ENCODE measurements at places on chromosomes 12 and 14.

GRCh38 chr14:31228533-31228932 is 20.9 kb upstream of the HECTD1 start:
- no peak for DNase-seq

- no peak for DNase-seq
Observed at GRCh38 chr14:74541225-74541624, 47.7 kb downstream of the ISCA2 start.

- DNase-seq = no peak
Observed at GRCh38 chr12:14938301-14938700, at the start of gene ERP27. Gene ERP27, minus strand, starts transcription at chr12:14938537. Its CDS starts 29 bp downstream, at chr12:14938508.

DNA sequence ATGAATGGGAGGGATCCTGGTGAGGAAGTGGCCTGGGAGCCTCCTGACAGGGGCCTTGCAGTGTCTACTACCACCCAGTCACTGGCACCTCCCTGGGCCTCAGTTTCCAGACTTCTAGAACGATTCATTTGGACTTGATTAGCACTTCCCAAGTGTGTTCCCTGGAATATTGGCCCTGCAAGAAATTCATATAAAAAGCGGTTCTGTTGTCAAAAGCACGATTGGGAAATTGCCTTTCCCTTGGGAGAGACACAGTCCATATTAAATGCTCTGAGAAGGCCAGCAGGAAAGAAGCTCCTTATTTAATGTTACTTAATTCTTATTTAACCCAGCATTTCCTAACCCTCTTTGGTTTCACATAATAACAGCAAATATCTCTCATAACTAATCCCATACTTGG is 61.9 kb downstream of the DRAM1 start:
- no peak for DNase-seq

DNA sequence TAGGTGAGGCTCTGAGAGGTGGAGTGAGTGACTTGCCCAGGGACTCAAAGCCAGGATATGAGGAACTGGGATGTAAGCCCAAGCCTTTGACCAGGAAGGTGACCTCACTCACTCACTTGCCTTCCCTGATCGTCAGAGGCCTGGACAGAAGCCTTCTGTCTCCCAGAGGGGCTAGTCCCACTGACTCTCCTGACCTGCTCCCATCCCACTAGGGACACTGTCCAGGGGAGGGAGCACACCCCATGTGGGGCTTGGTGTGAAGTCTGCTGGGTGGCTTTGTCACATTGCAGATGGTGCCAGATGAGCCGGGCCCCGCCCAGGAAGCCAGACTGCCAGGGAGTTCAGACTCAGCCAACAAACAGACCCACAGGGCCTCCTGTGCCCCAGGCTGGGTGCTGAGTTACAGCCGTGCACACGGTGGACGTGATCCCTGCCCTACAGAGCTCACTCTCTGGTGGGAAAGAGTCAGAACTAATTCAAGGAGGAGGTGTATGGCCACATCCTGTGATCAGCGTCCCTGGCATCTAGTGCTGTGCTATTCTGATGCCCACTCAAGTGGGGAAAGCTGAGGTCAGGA is 28.3 kb downstream of the MMAB start:
- DNase-seq = no peak

- no peak for DNase-seq
Observed at GRCh38 chr14:78228702-78229327, 58.6 kb downstream of the NRXN3 start.

Data from NCI-H1436 treated with DMSO at 0.1 percent for 48 hours (cell line).